ENCODE measurements at places on chromosomes 1 and 21.

DNA sequence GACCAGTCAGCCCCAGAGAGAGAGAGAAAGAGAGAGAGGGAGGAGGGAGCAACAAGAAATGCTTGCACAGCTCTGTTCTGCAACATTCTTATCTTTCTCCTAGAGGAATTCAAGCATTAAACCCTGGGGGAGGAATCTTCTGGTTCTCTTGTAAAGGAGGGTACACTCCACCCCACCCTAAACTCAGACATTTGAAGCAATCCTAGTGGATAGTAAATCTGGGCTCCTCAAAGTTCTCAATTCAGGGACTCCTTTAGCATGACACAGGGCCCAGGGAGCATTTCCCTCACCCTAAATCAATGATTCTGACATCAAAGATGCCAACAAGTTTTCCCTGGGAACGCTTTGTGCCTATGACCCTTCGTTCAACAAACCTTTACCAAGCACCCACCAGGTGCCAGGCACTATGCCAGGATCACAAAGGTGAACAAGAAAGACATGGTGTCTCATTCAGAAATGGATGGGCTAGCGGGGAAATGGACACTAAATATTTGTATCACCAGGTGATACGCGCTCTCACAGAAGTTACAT is 11.9 kb upstream of the CAPN2 start:
- no peak for DNase-seq

- no peak for DNase-seq
These were observed 212.6 kb downstream of the TGFB2 start for GRCh38 chr1:218557731-218558130.

DNA sequence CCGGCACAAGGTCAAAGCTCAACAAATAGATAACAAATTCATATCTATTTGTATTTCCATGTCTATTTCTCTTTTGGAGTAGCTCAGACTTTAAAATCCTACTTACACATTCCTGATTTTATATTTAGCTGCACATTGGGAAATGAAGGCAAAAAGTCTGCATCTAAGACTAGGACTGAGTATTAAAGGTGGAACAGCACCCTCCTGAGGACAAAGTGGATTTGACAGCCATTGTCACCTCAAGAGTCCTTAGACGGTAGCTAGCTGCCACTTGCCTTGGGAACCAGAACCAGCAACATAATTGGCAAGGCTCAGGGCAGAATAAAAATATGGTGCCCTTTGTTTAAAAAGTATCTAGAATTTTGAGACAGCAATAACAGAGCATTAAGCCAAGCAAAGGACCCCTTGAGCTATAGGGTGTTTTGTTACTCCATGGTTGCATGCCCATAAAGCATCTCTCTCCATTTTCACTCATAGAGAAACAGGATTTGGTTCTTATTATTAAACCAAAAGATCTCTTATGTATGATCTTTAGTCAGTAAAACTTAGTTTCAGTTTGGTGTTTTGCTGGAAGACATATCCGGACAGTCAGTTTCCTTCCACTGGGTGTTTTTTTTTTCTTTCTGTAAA is 30.0 kb upstream of the SGIP1 start:
- peak; percentile 35 for DNase-seq

GRCh38 chr1:100362821-100363466 is 10.6 kb downstream of the CDC14A start:
- DNase-seq: no peak

DNA sequence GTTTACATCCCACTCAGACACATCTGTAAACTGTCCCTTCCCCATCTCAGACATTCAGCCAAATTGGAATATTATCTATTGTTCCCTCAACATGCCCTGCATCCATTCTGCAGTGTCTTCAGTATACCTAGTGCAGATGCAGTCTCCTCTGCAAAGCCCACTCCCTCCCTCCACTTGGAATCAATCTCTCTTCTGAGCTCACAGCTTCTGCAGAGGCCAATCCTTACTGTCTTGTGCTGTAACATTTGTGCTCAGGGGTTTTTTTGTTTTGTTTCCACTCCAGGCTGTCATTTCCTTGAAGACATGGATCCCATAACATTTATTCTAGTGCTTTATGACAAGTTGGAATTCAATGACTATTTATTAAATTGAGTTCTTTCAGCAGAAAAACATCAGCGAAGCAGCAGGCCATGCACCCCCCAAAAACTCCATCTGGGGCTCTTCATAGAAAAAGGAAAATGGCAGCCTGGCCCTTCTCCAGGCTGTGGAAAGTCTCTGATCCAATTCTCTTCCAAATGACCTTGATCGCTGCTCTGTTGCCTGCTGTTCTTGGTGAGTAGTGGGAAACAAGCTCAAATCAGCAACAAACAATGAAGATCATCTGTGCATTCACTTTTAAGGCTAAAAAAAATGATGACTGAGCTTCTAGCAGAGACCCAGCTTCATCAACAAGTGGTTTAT is 8.7 kb downstream of the C4BPA start:
- DNase-seq: no peak

DNA sequence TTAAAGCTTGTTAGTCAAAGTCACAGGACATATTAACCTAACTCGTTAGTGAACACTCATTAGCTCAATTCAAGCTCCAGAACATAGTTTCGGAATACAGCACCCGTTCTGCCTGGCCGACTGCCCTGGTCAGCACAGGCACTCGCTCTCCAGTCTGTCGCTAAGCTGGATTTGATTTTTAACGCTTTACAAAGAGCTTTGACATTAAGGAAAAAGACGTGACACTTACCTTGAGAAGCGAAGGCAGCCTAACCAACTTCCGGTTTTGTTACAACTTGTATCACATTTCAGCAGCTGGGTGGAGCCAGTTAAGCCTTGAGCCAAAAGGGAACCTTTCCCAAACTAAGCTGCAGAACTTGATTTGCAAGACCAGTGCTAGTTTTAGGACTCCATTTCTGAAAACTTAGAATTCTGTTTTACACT is at the start of gene FRRS1:
FRRS1 (minus strand) TSS at position 258 of the 423 bp plus-strand sequence. CDS start 17,867 bp downstream, outside the sequence.
- DNase-seq: peak; percentile 25

DNA sequence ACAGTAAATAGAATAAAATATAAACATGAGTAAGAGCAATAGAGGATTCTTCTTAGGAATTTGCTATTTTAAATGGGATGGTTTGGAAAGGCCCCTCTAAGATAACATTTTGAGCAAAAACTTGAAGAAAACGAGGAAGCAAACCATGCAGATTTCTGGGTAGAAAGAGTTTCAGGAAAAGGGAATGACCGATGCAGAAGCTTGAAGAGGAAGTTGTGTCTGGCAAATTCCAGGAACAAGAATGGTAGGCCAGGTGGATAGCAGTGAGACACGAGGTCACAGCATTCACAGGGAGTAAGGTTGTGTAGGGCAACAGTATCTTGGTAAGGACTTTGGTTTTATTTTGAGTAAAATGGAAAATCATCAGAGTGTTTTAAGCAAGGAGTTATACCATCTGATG is 108.9 kb downstream of the PEX14 start:
- no peak for DNase-seq

- no peak for DNase-seq
These were observed 56.5 kb downstream of the CTH start for GRCh38 chr1:70467531-70467930.

GRCh38 chr21:44383216-44383615 is 29.8 kb downstream of the TRPM2 start:
- DNase-seq: no peak

- DNase-seq: no peak
These were observed 12.3 kb downstream of the ZMPSTE24 start for GRCh38 chr1:40270152-40270834.

DNA sequence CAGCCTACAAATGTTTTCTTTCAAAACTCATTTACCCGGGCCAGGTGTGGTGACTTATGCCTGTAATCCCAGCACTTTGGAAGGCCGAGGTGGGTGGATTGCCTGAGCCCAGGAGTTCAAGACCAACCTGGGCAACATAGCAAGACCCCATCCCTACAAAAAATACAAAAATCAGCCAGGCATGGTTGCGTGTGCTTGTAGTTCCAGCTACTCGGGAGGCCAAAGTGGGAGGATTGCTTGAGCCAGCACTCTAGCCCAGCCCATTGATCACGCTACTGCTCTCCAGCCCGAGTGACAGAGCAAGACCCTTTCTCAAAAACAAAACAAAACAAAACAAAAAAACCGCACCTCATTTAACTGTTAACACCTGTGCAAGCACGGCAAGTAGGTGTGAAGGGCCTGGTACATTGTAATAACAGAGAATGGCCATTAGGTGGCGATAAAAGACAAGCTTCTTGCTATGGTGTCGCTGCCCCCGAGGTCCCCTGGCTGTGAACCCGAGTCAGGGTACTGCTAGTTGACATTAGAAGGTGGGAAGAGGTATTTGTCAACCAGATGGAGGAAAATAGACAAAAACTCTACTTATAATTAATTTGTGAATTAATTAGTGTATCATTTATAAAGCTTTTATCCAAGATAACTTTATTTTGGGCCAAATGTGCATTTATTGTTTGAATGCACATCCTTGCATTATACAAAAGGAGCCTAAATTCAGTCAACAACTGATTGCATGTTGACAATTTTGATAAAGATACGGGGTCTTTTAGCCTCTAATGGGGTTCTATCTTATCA is 66.5 kb downstream of the SH3BGR start:
- peak; percentile 44 for DNase-seq

DNA sequence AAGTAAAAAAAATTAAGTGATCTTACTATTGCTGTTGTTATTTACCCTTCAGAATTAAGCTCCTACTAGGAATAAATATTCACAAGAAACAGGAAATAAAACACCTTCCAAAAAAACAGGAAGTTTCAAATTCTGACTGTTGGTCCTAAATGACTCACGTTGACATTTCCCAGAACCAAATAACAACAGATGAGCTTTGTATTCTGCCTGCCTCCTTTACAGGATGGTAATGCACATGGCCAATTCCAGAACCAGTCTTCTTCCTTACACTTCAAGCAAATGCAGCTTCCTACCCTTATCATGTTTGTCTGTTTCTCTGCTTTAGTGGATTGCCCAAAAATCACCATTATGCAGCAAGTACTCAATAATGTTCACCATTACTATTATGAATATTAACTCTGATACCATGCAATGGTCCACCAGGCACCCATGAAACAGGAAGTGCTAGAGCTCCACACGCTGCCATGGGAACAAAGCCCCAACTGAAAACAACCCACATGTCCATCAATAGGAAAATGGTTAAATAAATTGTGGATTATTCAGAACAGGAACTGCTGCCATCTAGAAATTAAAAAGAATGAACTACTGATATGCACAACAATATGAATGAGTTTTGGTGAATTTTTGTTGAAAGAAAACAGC is 8.9 kb downstream of the CASP9 start:
- no peak for DNase-seq

GRCh38 chr1:53069265-53069662 is 7.3 kb downstream of the PODN start:
- DNase-seq: no peak

- no peak for DNase-seq
These were observed 4.4 kb upstream of the XPR1 start for GRCh38 chr1:180627411-180627810.

DNA sequence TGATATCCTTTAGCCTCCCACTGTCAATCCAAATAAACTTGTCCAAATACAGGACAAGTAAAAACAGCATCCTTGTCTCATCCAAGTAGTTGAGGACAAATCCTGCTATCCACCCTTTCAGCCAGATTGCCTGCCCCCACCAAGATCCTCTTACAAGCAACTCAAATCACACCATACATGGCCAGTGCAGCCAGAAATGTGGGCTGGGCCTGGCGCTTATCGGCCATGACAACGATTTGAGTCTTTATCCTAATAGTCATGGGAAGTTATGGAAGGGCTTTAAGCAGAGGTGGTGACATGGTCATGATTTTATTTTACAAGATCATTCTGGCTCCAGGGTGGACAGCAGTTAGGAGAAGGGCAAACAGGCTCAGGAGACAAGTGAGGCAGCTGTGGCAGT is 6.3 kb downstream of the GPA33 start:
- DNase-seq: no peak

- no peak for DNase-seq
These were observed 78.7 kb downstream of the CAPZB start for GRCh38 chr1:19406680-19407079.

GRCh38 chr1:234643111-234643849 is 33.3 kb upstream of the IRF2BP2 start:
- DNase-seq: no peak

- no peak for DNase-seq
These were observed 251.9 kb downstream of the SDCCAG8 start for GRCh38 chr1:243507672-243508302.

DNA sequence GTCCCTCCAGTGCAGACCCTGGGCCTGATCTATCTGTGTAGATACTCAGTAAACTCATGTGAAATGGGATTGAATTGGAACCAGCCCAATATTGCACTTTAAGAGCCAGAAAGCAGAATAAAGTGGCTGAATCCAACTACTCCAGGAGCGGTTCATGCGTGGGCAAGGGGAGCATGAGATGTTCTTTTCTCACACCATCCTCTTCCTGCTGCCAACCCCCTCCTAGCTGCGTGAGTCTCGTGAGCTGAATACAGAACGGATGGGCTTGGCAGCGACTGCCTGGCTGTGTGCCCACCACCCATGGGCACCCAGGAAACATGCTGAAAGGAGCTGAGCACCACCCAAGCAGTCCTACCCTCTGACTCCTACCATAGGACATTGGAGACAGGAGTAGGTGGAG is 128.3 kb downstream of the ELAVL4 start:
- DNase-seq: no peak

Measured in stimulated activated CD4-positive, alpha-beta T cell treated with anti-CD3 and anti-CD28 coated beads, Interleukin-4, amount 100 ng/mL, for 24 hours (primary cell).